NCI-H1417 treated with DMSO at 0.1 percent for 48 hours (cell line): ENCODE measurements at places on chromosomes 7 and 10.

DNA sequence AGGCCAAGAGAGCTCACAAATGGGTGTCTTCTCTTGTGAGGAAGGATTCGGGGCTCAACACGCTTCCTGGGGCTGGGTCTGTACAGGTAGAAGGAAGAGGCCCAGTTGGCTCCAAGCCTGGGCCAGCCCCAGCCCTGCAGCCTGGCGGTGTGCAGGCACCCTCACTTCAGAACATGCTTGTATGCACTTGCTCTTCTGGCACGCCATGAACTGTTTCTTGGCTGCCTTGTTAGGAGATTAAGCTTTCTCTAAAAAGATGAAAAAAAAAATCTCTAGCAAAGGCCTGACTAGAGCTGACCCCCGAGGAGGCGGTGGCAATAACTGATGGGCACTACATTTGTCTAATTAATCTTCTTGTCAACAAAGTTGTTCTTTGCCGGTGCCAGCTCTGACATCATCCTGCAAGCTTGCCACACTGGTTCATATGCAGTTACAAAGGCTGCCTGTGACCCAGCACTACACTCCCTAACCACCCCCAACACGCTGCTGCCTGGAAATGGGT is 94.7 kb downstream of the WDR11 start:
- no peak for DNase-seq

DNA sequence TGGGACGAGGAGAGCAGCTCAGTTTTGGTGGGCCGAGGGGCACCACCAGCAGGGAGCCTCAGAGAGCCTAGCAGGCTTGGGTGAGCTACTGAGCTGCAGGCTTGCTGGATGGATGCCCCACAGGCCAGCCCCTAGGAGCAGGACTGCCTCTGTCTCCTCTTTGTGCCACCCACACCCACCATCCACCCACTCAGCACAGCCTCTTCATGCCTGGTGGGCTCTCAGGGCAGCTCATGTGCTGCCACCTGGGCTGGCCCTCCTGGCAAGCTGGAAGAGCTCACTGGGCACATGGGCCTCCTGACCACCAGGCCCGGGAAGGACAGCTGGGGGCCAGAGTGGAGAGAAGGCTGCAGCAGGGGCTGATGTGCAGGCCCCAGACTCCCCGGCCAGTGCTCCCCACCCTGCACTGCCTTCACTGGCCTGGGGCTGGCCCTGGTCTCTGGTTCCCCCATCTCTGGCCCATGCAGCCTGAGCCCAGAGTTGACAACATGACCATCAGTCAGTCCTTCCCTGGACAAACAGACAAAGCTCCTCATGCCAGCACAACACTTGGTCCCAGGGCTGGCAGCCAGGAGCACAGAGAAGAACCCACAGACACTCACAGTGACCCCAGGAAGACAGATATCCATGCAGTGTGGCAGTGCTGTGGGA is 8.2 kb downstream of the RASGEF1A start:
- no peak for DNase-seq

GRCh38 chr10:113452146-113452845 is 100.6 kb upstream of the HABP2 start:
- DNase-seq: no peak

GRCh38 chr10:96446966-96447596 is 66.6 kb downstream of the TLL2 start:
- no peak for DNase-seq

DNA sequence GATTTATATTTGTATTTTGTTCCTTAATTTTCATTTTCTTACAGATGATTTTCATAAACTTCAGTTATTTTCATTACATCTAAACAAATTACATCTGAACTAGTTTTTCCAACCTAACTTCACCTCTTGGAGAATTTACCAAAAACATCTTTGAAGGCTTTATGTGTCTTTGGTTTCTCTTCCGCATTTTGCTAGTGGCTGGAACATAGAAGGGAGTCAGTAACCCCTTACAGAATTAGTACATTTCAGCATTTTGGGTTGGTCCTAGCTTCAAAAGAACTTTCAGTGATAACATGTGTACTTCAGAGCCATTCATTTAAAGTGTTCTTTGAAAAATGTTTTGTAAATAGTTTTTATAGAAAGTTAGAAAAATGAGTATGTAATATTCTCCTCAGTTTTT is 169.8 kb upstream of the MTPN start:
- no peak for DNase-seq

GRCh38 chr7:149884016-149884415 is 10.2 kb downstream of the ATP6V0E2 start:
- no peak for DNase-seq

- no peak for DNase-seq
Observed at GRCh38 chr10:75230600-75231038, 5.1 kb downstream of the COMTD1 start.

- no peak for DNase-seq
Observed at GRCh38 chr10:100997360-100998182, 2.0 kb upstream of the LZTS2 start.

GRCh38 chr7:55241958-55242357 is 123.2 kb upstream of the LANCL2 start:
- DNase-seq: no peak
